NCI-H1048 (cell line): ENCODE measurements at places on chromosomes 2 and 18.

DNA sequence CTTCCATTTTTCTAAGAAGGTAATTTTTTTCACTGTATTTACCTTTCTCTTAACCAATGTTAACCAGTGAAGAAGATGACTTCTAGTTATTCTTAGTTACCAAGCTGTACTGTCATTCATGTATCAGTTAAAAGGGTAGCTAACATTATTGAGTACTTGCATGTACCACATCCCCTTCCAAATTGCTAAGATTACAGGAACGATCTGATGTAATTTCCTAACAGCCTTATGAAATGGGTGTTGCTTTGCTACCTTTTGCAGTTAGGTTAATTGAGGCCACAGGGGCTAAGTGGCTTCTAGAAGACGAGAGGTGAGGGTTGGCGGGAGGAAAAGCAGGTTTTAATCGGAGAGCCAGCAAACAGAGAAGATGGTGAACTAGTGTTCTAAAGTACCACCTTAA lies 1.8 kb upstream of the SULT6B1 start:
- DNase-seq: no peak

DNA sequence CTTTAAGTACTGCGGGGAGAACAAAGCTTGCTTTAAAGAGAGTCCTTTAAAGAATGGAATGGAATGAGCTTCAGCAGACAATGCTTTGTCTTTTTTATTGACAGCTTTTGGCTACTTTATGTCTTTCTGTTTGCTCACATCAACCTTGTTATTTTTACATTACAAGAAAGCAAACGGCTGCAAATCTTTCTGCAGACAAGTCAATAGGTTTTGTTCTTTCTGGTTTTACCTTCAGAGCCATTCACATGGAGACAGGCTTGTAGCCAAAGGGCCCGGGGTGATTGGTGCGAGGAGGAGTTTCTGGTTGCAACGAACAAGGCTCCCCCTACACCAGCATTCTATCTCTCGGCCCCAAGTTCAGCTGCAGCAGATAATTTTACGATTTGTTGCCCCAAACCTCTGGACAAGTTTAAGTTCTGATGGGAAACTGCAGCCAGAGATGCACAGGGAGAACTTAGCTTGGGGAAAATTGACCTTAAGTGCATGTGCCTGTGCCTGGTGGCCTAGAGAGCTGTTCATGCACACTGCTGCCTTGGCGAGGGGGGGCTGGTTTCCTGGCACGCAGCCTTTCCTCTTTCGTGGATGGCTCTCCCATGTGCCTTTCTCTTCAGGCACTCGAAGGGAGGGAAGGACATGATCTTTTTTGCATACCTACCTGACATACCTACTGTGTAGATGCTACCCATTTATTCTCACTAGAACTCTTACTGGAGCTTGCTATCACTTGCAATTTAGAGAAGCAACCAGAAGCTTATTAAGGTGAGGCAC lies 543.2 kb downstream of the DCDC2C start:
- no peak for DNase-seq

- no peak for DNase-seq
Observed at GRCh38 chr2:205714789-205715720, 32.8 kb downstream of the NRP2 start.

DNA sequence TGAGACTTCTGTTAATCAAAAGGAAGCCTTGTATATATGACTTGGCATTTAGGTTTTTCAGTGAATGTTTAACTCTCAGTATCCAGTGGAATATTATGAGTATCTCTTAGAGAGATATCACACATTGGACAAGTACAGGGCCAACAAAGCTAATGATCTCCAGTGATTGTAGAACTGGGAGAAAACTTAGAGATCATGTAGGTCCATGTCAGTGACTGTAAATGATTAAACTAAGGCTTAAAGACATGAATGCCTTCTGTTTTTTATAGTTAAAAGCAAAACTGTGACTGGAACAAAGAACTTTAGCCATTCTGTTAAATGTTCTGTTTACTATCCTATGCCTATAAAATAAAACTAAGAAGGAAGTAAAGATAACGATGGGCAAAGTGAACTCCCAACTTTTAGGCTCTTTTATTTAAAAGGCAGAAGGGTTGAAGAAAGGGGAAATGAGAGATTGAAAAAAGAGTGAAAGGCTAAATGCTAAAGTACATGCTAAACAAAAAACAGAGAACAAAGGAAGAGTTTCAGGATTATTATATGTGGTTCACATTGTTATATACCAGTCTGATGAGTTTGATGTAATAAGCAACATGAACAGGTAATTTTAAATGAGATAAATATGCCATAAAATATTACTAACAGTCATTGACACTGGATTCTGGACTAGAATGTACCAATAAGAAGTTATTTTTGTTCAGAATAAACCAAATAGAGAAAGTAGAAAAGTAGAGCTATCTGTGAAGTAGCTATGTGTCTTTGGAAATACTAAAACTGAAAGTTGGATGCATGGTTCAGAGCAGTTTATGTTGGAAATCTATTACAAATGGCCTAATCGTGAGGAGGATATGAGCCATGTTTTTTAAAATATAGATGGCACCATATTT lies 37.1 kb upstream of the TNFRSF11A start:
- no peak for DNase-seq

DNA sequence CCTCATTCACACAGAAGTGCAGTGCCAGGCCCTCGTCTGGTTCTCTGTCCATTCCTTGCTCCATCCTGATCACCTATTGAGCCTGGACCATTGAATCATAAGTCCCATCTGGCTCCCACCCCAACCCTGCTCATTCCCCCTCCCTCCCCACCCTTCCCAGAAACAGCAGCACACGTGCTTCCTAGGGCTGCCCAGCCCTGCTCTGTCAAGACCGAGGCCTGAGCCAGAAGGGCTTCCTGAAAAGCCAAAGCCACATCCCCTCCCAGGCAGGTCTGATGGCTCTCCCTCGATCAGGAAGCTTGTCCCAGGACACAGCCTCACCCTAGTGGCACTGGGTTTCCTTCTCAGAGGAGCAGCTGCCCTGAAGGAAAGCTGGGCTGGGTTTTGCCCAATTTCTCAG lies 79.8 kb upstream of the FZD7 start:
- DNase-seq: no peak

GRCh38 chr18:9987345-9987744 lies 73.5 kb downstream of the VAPA start:
- no peak for DNase-seq

DNA sequence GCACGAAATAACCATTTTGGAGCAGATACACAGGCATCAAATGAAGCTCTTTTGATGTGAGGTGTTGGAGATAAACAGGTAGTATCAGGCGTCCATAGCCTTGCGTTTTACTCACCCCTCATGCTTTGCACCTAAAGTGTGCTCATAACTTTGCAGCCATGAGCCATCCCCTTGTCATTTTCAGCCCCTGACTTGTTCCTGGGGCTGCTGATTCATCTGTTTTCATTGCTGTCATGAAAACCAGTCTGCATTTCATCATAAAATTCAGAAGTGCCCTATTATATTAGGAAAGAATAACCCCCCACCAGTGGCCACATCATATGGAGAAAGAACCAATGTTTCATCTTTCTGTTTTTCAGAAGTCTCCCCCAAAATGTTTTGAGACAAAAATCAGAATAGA lies 329.7 kb upstream of the NRP2 start:
- no peak for DNase-seq

DNA sequence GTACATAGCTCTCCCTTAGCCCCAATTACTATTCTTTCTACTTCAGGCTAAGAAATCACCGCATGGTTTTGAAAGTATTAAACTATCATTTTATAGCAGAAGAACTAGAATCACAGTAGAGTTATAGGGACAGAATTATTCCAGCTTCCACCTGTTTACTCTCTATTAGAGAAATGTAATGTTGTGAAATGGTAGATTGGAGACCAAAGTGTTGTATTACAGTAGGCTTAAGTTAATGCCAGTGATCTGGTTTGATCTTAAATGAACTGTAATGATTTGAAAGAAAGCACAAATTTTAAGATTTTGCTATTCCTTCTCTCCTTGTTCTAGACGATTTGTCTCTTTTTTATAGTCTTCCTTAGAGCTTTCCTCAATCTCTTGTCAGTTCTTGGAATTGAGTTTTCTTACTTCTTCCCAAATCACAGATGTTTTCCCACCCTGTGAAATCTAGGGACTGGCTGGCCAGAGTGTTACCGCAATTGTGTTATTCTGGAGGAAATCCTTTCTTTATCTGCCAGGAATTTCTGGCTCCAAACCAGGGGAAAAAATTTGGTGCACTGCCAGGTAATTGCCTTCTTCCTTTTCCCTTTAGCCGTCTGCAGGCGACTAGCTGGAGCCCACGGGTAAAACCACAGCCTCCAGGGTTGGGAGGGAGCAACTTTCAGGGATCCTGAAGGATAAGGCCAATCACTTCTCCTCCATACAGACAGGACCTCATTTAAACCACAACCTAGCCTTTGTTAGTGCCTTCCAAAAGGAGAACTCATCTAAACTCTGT lies 51.7 kb downstream of the NOP58 start:
- no peak for DNase-seq

DNA sequence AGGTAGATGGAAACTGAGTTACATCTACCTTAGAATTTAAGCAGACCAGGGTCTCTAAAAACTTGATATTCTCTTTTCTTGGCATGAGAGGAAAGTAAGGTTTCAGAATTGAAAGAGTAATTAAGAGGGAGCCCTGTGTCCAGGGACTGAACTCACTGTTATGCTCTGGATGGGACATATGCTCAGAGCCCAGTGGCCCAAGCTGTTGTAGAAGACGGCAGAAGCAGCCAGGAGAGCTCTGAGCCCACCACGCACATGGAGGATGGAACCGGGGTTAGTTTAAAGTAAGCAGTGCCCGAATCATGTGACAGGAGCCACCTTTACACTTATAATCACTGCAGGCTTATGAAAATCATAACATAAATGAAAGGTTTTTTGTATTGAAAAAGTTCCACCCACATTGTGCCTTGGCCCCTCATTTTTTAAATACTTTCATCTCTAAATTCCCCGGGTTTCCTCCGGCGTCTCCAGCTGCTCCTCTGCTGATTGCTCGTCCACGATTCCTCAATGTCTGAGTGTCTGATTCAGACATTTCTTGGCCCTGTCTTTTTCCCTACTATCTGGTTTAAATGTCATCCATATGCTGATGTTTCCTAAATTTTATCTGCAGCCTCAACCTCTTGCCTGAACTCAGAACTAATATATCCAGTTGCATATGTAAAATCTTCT lies 36.1 kb upstream of the SPTBN1 start:
- no peak for DNase-seq

DNA sequence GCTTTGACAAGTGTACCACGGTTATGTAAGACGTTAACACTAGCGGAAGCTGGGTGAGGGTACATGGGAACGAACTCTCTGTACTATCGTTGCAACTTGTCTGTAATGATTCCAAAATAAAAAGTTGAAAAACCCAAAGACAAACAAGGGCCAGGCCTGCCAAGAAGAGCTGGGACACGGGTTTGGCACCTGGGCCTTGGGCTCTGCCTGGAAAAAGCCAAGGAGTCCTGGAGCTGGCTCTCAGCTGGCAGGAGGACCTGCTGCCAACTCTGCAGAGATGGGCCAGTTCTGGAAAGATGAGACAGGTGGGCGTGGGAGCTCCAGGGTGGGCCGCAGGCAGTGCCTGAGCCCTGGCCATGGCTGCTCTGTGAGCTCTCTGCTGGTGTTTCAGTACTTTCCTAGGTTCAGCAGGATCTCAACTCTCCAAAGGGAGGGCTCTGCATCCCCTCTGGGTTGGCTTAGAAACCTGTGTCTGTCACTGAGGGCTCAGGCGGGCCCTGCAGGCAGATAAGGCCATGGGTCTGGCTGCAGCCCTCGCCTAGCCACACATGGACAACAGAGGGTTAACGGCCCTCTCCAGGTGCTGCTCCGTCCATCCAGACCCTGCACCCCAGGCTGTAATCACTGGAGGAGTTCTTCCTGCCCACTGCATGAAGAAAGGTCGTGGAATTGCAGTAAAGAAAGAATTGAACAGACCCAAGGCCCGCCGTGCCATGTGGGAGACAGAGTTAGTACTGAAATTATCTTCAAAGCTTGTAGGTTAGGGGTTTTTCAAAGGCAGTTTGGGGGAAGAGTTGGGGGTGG lies 89.9 kb downstream of the RHOB start:
- no peak for DNase-seq

DNA sequence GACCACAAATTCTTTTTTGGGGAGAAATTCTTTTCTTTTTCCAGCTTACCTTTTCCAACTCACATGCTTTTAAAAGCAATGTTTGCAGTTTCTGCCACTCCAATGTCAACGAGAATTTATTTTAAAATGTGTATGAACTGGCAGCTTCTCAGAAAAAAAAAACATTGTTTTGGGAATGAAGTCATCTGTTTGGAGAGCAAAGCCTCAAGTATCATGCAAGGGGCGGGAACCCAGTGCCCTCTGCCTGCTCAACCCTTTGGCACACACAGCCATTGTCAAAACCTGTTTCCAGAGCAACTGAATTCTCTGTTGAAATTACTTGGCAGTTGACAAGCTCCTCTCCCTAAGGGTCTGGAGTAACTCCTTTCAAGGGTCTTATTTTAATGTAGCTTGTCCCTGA lies 128.5 kb downstream of the QPCT start:
- no peak for DNase-seq

DNA sequence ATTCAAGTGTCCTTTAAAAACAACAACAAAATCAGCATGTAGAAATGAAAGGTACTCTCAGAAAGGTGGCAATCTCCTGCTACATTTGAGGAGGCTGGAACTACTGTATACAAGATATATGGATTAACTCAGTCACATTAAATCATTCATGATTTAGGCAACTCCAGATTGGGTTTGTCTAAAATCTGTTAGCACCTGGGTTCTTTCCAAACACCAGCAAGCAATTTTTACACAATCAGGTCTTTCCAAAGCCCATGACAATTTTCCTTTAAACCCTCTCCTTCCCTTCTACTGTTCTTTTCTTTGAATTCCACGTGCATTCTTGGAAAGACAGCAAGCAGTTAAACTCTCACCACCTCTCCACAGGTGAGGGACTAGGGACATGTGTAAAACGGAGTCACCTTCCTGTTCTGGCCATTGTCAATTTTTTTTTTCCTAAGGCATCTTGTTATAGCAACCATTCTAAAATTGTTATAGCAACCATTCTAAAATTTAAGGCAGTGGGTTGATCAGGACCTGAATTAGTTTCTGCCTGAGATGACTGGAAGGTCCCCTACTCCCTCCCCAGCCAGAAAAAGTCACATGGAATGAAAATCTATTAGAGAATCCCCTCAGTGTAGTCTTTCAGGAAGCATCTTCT lies 113.9 kb downstream of the ANKRD44 start:
- no peak for DNase-seq

GRCh38 chr2:121605820-121606733 lies 43.2 kb downstream of the CLASP1 start:
- DNase-seq: no peak

GRCh38 chr2:4190548-4190947 lies 487.2 kb downstream of the DCDC2C start:
- no peak for DNase-seq

GRCh38 chr2:85695121-85695520 lies 963 bp downstream of the GNLY start:
- DNase-seq: no peak

- DNase-seq: no peak
Observed at GRCh38 chr18:8654503-8655451, 45.5 kb downstream of the RAB12 start.

GRCh38 chr2:237190966-237191713 lies 105.5 kb downstream of the COPS8 start:
- no peak for DNase-seq

GRCh38 chr2:159854481-159854880 lies 56.5 kb upstream of the CD302 start:
- DNase-seq: no peak
